ENCODE measurements at places on chromosomes 2 and 18.

GRCh38 chr2:174282441-174282840, 34.1 kb upstream of the OLA1 start:
- no peak for DNase-seq

DNA sequence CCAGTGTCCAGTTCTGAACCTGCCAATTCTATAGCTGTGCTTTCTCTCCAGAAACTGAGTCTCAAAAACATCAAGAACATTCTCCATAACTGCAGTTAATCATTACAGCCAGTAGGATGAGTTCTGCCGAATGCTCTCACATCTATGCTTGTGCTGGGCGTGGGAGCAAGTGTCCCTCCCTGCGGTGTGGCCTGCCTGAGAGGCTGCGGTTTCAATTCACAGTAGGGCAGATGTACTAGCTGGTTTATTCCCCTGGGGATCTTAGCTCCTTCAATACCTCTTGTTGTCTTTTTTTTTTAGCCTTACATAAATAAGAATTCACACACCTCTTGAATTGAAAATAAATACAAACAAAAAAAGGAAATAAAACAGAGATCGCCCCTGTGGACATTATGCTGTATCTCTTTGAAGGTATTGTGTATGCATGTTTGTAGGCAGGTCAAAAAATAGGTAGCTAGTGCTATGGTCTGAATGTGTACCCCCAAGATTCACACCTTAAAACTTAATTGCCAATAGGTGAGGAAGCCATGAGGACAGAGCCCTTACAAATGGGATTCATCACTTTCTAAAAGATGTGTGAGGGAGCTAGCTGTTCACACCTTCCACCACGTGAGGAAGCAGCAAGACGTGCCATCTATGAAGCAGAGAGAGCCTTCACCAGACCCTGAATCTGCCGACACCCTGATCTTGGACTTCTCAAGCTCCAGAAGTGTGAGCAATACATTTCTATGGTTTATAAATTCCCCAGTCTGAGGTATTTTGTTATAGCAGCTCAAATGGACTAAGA, 74.3 kb downstream of the BCL2L11 start:
- DNase-seq = no peak

DNA sequence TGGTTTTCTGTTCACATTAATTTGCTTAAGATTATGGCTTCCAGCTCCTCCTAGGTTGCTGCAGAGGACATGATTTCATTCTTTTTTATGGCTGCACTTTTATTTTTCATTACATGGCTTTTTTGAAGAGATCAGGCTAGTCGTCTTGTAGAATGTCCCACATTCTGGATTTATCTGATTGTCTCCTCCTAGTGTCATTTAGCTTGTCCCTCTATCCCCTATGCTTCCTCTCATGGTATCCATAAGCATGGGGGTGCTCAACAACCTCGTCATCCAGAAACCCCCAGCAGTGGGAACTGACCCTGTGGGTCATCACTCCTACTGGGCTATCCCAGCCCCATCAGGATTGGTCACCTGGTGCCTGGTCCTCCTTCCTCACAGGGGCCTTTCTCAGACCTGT, 49.6 kb downstream of the SERTAD2 start:
- no peak for DNase-seq

DNA sequence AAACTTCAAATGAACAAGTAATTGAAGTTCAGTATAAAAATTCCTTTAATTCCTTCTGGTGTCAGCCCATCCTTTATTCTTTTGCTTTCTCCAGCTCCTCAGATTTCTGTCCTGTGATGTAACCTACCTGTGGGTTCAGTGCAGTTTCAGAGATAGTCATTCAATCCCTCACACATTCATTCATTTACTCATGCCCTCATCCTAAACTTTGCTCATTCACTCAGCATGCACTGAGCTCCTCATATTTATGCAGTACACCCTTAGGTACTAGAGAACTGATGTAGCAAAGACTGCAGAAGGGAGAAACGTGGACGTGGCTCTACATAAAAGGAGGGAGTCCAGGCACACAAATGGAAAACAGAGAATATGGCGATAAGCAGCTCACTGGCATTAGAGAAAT, 45.3 kb upstream of the STAT1 start:
- no peak for DNase-seq

- DNase-seq = no peak
These were observed 83.9 kb downstream of the SH3YL1 start for GRCh38 chr2:179886-180285.

DNA sequence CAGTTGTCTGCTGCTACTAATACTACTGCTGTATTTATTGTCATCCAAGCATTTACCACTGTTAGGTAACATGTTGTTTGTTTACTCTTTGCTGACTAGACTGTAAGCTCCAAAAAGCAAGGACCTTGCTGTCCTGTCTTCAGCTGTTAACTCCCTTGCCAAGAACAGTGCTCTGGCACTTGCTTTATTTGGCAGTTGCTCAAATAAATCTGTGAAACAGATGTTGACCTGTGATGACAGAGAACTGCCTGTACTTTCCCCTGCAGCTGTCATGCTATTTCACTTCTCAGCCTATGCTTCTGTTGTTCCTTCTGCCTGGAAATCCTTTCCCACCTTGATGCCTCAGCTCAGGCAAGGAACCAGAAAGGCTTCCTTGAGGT, 181.2 kb downstream of the ATAD2B start:
- no peak for DNase-seq

DNA sequence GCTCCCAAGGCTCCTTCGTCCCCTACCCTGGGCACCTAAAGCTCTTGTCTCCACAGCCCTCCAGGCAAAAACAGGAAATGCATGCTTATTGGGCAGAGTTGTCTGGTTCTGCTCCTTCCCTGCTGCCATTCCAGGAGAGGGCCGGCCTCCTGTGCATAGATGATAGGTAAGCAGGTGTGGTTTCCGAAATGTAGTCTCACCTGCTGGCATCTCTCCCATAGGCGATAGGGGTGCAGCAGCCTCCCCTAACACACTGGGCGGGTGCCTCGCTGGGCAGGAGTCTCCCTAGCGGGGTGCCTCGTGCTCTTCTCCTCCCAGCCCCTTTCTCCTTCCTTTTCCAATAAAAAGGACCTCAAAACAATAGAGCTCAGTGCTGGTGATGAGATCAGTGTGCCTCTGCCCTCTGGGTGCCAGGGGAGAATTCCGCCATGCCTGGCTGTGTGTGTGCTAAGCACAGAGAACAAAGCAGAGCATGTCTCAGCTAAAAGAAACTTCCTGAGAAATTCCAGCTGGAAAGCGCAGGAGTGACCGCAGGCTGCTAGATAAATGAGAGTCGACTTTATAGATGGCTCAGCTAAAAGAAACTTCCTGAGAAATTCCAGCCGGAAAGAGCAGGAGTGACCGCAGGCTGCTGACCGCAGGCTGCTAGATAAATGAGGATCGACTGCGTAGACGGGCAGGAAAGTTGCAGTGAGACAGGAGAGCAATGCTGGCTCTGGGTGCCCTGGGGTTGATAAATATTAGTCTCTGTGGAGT, 11.3 kb upstream of the PXDN start:
- no peak for DNase-seq

DNA sequence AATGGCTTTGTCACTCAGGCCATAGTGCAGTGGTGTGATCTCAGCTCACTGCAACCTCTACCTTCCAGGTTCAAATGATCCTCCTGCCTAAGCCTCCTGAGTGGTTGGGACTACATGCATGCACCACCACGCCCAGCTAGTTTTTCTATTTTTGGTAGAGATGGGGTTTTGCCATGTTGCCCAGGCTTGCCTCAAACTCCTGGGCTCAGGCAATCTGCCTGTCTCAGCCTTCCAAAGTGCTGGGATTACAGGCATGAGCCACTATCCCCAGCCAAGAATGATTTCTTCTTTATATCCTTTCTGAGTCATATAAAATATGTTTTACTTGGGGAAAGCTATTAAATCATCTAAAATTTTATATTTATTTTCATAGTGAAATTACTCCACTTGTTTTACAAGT, 61.3 kb downstream of the CYBRD1 start:
- DNase-seq = no peak

- peak; percentile 37 for DNase-seq
These were observed at the start of gene EHD3 for GRCh38 chr2:31233741-31234682. Gene EHD3 (plus strand): TSS chr2:31234152. CDS start chr2:31234622, 470 bp downstream.

DNA sequence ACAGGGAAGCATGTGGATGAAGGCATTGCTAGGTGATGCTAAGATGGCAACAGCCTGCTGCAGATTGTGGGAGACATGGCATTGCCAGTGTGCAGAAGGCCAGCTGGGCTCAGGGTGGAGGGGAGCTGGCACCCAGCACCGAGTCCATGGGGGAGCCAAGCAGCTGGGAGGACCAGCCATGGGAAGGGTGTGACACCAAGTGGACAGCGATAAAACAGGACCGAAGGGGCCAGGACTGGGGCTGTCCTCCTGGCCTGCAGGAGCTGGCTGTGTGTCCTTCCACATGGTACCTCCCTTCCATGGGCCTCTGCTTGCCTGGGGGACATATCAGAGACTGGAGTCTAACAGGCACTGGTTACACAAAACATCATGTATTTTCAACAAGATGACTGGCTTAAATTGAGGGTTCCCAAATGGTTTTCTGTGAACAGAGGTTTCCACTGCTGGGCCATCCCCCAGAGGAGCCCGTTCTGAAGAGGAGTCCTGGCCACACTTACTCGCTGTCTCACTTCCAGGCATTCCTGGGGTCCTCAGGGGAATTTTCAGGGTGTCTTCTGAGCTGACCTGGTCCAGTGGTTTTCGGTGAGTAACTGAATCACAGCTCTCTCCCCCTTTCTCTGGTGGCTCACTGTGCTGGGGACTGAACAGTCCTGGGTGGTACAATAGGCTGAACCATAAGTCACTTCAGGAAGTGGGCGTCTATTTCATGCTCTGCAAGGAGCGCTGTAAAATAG, 60.4 kb upstream of the TNP1 start:
- DNase-seq = no peak

DNA sequence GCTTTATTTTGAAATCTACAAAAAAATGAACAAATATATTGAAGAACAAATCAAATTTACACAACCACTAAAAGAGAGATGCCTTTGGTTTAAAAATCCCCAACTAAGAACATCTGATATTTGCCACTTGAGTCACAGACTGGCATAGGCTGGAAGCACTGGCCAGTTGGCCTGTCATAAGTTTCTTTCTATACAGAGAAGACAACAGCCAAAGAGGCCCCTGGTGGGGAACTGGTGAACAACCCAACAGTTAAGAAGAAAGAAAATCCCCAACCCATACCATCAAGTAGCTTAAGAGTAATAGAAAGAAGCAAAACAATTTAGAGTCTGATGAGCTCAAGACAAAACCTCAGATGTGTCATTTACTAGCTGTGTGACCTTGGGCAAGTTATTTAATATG, 45.5 kb downstream of the OSR1 start:
- no peak for DNase-seq

DNA sequence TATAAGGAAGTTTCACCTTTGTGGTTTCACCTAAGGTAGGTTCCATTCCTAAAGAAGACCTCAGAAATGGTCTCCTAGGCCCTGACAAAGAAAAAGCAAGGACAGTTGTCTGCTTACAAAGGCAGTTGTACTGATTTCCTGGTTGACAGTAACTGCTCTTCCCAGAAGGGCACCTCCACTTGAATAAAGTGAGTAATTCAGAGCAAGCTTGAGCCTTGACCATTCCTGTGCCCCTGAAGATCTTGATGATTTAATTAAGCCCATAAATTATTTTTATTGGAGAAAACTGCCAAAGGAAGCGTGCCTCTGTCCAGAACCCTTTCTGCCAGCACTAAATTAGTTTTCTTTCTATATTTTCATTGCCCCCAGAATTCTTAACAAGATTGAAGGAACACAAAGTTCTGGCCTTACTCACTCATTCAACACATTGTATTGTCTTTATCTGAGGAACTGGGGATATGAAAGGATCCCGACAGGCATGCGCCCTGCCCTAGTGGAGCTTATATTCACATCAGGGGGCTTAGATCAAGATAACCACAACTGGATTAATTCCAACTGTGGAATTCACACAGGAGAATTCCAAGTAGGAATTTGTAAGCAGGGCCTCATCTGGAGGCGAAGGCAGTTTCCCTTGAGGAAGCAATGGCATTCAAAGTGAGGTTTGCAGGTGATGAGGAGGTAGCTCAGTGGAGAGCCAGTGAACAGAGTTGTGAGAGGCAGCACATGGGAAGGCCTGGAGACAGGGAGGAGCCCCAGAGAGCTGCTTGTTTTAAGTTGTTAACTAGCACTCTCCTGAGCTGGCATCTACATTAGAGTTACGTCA, 21.2 kb downstream of the PTRHD1 start:
- DNase-seq = no peak

DNA sequence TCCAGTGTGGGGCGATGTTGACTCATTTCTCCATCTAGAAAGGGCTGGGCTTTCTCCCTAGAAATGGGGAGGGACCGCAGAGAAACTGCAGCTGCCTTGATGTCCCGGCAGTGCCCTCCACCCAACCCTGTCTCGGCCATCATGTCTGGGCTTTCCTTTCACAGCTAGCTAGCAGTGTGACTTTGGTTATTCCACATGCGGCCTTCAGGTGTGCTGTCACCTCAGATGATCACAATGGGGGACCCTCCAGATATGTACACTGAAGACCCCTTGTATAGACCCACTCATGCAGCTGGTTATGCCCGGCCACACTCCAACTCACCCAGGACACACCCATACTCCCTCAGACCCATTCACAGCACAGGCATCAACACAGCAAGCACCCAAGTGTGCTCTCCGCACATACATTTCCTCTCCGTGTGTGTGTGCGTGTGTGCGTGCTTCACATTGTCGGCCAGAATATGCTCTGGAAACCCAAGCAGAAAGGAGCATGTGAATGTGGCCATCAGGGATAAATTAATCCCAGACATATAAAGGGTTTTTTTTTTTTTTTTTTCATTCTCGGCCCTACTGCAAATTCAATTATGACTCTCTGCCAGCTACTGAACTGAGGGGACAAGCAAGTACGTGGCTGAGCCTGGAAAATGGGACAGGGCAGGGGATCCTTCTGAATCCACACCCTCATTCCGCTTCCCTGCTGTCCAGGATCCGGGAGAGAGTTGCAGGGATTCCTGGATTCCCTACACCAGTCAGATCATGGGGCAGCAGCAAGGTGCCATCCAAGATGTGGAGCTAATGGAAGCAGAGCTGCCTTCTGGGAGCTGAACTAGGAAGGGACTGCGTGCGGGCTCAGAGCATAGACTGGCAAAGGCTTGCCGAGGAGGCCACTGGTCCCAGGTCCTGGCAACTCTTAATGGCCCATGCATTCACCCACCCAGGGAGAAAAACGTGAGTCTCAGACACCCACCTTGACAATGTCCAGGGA, 240.2 kb downstream of the DYSF start:
- no peak for DNase-seq

- no peak for DNase-seq
These were observed 91.8 kb upstream of the THUMPD2 start for GRCh38 chr2:39870871-39871270.

DNA sequence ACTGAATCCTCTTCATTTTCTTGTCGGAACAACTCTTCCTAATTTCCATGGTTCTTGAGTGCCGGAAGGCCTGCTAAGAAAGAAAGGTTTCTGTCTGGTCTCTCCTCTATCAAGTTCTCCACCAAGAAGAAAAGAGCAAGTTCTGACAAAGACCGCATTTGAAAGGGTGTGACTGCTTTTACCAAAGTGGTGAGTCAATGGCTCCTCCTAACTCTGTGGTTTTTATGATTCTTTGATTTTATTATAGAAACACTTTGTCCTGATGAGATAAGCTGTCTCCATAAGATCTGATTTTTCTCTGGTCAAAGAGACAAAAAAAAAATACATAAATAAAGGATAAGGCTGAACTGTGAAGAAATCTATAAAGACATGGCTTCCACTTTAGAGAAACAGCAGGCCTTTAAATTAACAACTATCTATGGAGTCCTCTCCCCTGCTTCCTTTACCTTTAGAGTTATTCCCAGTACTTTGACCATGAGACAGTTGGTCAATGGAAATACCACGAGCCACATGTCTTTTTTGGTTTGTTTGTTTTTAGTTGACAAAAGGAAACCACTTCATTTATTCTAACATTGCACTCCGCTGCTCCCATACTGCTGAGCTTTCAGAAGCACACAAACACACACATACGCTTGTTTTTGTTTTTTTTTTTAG, 67.7 kb downstream of the REL start:
- DNase-seq = no peak
